Body of pancreas (tissue), 4 donors: ENCODE measurements at places on chromosomes 1 and 21.

- no peak for DNase-seq
Observed at GRCh38 chr1:41420351-41420750, 59.1 kb downstream of the FOXO6 start.

DNA sequence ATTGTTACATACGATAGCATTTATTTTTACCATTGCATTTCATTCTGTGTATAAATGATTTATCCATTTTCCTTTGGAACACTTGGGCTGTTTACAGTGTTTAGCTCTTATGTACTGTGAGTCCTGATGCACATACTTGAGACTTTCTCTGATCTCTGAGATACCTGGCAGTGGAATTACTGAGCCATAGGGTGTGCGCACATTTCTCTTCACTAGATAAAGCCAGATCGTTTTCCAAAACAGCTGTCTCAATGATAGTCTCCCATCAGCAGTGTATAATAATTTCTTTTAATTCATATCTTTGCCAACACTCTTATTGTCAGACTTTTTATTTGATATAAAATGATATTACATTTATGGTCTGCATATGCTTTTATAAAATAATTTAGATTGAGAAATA lies 66.2 kb downstream of the VPS13D start:
- no peak for DNase-seq

GRCh38 chr1:168585937-168586336 lies 9.5 kb downstream of the XCL1 start:
- no peak for DNase-seq

GRCh38 chr21:38472412-38473108 lies 25.7 kb downstream of the ERG start:
- no peak for DNase-seq

- DNase-seq, result no peak
Observed at GRCh38 chr1:52531249-52531872, 21.5 kb downstream of the TUT4 start.

DNA sequence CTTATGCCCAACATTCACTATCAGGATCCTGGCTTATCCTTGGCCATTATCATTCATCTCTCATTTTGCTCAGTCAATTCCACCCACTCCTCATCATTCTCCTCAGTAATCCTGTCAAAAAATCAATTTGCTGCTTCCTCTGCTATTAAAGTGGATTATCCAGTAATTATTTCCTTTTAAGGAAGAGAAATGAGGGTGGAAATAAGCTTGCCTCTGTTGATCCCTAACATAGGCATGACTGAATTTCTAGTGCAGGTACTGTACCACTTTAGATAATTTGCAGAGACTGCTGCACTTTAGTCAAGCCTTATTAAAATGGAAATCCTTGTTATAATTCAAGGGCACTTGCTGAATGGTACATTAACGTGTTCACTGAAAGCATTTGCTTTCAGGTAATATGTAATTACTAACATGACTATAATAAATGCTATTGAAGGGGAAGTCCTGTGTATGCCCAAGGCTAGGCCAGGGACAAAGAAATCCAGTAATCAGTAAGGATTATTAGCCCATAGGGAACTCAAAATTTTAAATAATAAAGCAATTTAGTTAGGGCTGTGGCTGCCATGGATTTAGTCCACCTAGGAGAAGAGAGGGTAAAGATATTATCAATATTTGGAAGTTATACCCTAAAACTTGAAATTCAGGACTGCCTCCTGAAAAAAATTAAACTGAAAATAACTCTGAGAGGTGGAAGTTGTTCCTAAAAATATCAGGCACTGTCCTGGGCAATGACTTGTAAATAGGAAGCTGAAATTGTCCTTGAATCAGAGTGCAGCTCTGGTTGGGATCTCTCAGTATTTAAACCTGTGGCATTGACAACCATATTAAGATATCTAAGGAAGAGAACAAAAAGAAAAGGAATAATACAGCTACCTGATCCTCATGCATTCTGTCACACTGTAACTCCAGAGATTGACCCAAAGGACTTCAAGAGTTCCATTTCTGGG lies 43.4 kb downstream of the RGS2 start:
- DNase-seq, result no peak

DNA sequence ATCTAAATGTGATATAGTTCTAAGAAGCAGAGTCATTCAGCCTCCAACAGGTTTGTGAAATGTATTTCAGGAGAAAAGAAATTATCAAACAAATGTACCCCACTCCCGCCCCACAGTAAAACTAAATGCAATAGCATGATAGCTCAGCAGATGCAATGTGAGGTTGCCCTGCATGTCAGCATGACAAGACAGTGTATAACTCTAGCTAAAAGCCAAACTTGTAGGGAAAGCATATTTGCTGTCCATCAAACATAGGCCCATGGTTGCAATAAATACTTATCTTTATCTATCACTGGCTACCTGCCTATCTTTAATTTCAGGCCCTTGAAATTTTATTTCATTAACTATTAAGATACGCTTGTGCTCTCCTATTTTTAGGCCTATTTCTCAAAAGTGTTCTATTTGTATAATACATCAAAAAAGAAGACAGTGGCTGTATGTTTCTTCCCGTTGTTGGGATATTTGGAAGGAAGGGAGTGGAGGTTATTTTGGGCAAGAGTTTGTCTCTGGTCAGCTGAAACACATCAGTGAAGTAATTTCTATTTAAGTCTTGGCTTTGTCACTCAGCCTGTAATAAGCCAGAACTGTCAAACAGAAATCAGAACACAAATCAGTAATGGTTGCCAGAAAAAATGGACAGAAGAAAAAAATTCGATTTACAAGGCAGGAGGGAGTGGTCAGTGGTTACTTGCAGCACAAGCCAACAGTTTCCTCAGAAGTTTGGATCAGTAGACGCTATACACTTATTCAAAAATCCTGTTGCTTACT lies 307.4 kb upstream of the ADGRL2 start:
- no peak for DNase-seq

DNA sequence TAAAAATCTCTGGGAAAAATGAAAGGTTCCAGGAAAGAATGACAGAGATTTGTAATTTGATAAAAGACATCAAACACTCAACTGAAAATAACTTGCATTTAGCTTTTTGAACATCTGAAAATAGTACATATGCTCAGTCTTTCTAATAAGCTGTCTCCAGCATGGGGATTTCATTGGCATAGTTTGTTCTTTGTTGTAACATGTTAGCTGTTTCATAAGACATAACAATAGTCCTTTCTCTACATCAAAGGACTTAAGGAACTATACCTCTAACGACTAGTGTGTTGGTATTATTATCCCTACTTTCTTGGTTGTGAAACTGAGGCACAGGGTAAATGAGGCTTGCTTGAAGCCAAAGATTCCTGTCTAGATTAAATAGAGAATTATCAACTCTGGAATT lies 22.0 kb downstream of the EIF2B3 start:
- DNase-seq, result no peak

DNA sequence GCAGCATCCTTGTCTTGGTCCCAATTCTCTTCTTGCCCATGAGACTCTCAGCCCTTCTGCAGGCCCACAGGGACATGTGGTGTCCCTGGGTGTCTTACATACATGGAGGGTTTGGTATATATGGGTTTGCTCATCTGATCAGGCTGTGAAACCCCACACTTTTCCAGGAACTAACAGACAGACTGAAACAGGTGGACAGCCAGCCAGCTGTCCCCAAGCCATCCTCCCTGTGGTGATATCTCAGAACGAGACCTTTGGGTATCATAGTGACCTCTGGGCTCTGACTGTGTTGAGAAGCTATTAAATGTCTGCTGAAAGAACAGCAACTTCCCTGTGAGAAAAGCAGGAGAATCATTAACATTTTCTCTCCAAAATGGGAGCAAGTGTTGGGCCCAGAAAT lies 115.5 kb upstream of the PAXBP1 start:
- no peak for DNase-seq

GRCh38 chr1:231806623-231807495 lies 180.3 kb downstream of the DISC1 start:
- peak; percentile 22 for DNase-seq

DNA sequence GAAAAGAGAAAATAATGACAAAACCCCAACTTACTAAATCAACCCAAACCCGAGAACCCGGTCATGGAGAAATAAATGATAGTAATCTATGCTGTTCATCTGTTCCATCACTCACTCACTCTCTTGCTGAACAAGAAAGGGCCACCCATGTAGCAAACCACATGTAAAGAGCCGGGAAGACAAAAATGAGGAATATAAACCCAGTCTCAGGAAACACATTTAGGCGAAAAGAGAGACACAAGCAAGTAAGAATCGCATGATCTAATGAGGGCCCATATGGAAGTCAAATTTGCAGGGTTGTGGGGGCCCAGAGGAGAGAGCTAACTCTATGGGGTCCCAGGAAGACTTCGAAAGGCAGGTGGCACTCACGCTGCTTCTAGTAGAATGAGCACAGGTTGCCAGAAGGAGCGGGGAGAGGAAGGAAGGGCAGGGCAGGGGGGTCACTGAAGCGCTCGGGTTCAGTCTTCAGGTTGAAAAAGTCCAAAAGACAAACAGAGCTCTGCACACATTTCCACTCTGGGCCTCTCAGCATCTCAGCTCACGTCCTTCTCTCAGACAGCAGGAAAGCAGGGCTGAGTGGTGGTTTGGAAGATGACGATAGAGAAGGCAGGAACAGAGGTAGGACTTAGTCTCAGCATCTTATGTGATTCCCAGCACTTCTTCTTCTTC lies 142.9 kb upstream of the KRTAP19-8 start:
- no peak for DNase-seq

DNA sequence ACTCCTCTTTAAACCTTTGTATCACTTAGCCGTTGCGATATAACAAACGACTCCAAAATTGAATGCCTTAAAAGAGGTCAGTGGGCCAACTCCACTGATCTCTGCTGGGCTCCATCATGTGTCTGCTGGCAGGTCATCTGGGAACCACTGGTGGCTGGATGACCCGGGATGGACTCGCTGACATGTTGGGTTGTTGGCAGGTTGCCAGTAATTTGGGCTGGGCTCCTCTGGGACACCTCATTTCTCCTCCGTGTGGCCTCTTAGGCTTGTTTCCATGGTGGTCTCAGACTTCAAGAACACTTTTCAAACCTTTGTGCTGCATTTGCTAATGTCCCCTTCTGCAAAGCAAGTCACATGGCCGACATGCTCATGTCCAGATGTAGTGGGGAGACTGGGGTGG lies 139.3 kb upstream of the POU3F1 start:
- no peak for DNase-seq

GRCh38 chr1:24963099-24963872 lies 33.2 kb upstream of the RUNX3 start:
- no peak for DNase-seq

DNA sequence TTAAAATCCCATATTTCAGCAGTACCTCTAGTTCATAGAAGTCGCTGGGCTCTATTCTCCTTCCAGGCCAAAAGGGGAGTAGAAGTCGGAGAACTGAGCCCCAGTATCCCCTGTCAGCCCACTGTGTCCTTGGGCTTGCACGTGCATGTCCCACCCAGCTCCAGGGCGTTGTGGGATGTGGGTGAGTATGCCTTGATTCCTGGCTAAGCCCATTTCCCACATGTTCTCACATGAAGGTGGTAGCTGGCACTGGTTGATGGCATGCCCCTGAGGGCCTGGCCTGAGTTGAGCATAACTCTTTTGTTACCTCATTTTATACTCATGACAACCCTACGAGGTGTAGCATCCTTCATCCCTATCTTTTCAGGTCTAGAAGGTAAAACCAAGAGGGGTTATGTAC lies 8.0 kb downstream of the SLC6A17 start:
- DNase-seq, result no peak

- DNase-seq, result no peak
Observed at GRCh38 chr1:57845041-57845440, 421.2 kb upstream of the DAB1 start.
